ENCODE measurements at places on chromosomes 7 and 10.

GRCh38 chr10:71575451-71575850 is 144.1 kb downstream of the C10orf105 start:
- no peak for DNase-seq

DNA sequence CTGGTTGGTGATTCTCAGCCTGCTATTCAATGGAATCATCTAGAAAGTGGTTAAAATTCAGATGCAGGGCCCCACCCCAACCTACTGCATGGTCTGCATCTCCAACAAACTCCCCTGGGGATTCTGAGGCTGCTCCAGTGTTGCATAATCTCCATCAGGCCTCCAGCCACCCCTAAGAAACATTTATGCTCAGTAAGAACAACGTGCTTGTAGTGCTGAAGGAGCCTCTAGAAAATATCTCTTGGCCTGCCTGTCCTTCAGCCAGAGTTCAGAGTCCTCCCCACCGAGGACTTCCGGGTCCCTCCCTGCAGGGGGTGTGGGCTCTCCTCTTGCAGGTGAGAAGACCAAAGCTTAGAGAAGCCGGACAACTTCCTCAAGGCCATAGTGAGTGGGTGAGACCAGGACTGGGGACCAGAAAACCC is 159.8 kb downstream of the SH3PXD2A start:
- no peak for DNase-seq

GRCh38 chr10:18523025-18523424 is 128.4 kb downstream of the NSUN6 start:
- no peak for DNase-seq

- no peak for DNase-seq
Observed at GRCh38 chr10:70193391-70193844, 23.1 kb upstream of the SAR1A start.

- no peak for DNase-seq
Observed at GRCh38 chr7:3239291-3239691, 61.8 kb upstream of the SDK1 start.

GRCh38 chr7:150784120-150784736 is 15.9 kb downstream of the TMEM176B start:
- DNase-seq, result no peak

- DNase-seq, result no peak
Observed at GRCh38 chr7:19709249-19709578, 377 bp upstream of the POLR1F start.

GRCh38 chr7:91812388-91812787 is 68.1 kb downstream of the MTERF1 start:
- no peak for DNase-seq

DNA sequence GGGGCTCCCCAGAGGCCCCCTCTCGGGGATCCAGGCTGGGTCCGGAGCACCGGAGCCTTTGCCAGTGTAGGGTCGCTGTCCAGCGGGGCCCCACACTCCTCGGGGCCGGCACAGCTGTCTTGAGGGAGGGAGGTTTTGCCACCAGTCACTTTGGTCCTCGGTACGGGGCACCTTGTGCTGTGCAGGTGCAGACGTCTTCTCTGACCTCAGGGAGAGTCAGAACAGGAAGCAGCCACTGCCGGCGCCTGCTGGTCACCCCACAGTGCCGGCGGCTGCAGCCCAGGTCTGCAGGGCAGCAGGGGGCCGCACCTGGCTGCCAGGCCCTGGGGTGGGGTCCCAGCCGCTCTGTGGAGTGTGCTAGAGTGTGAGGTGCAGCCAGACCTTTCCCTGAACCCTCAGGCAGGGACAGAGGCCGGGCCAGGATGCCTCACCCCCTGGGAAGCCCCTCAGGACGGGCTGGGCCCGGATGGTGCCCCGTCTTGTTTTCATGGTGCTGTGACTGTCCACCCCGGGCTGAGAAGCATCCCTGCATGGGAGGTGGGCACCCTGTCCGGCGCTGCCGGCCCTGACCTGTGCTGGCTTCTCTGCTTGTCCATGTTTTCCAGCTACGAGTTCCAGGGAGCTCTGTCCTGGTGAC is 8.2 kb downstream of the MAFK start:
- no peak for DNase-seq

DNA sequence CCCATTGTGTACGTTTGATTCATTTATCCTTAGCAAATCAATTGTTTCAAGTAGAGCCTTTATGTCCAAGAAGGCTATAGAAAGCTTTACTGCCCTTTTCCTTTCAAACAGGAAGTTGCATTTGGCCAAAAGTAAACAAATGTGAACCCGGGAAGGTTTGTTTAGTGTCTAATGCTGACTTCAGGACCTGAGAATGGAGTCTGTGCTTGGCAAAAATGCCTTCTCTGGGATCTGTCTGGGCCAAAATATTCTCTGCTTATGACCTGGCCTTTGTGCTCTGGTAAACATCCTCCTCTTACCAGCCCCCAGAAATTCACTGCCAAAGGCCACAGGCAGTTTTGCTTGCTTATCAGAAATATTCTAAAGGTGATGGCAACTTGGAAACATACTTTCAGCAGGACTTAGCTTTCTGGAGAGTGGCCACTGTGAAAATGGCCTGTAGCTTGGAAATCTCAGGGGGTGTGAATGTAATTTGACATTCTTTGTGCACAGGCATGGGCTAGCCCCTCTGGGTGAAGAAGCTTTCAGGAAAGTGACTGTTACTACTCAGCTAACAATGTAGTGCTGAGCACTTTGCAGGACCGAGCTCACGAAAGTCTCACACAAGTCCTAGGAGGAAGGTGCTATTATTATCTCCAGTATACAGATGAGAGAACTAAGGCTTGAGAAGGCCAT is 199.5 kb downstream of the PTEN start:
- no peak for DNase-seq

GRCh38 chr10:92773776-92774175 is 74.5 kb upstream of the EXOC6 start:
- no peak for DNase-seq

DNA sequence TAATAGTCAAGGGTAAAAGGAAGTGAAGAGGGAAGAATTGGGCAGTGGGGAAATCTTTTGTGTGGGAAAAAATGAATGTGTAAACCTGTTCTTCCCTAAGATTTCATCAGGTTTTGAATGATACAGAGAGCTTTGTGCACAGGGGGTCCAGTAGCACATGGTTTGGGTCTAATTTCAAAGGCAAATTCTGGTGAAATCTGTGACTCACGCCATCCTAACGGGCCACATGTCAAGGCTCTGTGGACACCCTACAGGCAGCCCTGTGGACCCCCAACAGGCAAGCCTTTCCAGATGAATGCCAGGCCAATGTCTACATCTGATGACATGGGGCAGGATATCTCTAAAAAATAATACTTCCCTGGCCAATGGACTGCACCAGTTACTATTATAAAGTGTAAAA is 309.8 kb downstream of the PARD3 start:
- peak; percentile 15 for DNase-seq

DNA sequence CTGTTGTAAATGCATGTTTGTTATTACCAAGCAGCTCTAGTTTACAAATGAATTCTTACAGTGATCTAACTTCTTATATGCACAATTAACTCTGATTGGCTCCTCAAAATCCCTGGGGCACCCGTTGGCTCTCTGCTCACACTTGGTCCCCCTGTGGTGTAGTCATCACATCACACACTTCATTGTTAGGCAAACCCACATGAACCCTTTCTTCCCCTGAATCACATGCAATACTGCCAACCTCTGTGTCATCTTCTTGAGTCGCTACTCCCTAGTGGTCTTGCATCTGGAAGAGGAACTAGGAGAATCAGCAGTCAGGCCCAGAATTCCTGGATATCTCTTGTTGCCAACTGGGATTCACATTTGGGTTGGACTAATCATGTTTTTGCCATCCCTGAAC is 73.1 kb downstream of the CD36 start:
- DNase-seq, result peak; percentile 6

DNA sequence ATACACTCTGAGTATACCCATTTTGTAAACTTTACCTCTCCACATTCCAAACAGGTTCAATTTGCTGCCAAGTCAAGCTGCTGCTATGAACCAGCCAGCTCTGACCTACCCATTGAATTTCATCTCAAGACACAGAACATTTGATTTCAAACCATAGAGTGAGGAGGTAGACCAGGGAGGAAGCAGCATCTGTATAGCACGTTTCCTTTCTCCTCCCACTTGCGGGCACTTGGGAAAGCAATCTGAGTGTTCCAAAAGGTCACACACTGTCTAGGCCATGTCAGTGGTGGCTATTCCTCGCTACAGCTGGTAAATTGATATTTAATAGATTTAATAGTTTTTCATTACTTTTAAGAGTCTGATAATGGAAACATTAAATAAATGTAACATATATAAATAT is 147.8 kb upstream of the EEPD1 start:
- DNase-seq, result no peak

- DNase-seq, result no peak
Observed at GRCh38 chr10:11162828-11163599, 145.3 kb downstream of the CELF2 start.

Measured in iPS-NIHi11 (cell line).